NCI-H1092 treated with DMSO at 0.1 percent for 48 hours (cell line): ENCODE measurements at places on chromosomes 12 and 14.

GRCh38 chr12:127542931-127543330 is 724.0 kb upstream of the TMEM132C start:
- no peak for DNase-seq

GRCh38 chr12:67780580-67781084 is 132.1 kb downstream of the DYRK2 start:
- DNase-seq, result no peak

GRCh38 chr12:123337070-123337469 is 27.6 kb downstream of the SBNO1 start:
- DNase-seq, result no peak

DNA sequence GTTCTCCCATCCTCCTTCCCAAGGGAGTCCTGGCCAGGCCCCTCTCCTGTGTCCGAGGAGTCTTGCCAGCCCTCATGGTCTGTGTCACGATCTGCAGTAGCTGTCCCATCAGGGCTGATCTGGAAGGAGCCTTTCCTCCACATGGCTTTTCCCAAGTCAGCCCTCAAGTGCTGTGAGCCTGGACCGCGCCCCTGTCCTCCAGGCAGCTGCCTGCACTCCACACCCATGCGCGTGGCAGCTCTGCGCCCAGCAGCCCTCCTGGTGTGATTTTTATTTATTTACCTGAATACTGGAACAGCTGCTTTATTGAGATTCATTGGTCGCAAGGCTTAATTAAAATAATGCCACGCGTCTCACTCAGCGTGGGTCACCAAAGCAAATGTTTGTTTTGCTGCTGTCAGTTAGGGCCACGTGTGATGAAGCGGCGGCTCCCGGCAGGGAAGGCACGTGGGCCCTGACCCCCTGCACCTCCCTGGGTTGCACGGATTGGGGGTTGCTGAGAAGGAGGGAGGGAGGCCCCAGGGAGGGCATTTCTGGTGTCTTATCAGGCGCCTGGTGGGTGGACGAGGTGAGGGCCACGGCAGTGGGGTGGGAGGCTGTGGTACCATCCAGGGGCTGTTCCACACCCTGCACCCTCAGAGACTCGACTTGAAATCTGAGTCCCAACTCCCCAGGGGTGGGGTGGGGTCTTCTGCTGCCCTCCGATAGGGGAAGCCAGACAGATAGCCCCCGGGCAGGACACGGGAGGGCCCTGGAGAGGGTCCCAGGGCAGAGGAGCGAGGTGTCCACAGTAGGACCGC is 206.3 kb upstream of the C14orf180 start:
- DNase-seq, result peak; percentile 77

DNA sequence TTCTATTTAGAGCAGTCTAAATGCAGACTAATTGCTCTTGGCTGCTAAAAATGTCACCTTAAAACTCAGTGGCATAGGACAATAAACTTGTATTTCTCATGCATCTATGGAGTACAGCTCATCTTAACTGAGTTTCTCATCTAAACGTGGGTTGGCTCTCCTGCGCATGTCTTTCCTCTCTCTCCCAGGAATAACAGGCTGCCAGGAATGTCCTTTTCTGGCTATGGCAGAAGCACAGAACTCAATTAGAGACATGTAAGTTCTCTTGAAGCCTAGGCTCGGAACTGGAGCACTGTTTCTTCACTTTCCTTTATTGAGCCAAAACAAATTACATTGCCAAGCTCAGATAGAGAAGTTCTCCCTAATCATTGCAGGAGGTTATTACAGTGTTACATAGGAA is 722.3 kb upstream of the FLRT2 start:
- DNase-seq, result no peak

GRCh38 chr12:247271-247670 is 15.4 kb downstream of the SLC6A13 start:
- DNase-seq, result no peak

- no peak for DNase-seq
Measured at GRCh38 chr12:124543052-124543589, 24.3 kb downstream of the NCOR2 start.

DNA sequence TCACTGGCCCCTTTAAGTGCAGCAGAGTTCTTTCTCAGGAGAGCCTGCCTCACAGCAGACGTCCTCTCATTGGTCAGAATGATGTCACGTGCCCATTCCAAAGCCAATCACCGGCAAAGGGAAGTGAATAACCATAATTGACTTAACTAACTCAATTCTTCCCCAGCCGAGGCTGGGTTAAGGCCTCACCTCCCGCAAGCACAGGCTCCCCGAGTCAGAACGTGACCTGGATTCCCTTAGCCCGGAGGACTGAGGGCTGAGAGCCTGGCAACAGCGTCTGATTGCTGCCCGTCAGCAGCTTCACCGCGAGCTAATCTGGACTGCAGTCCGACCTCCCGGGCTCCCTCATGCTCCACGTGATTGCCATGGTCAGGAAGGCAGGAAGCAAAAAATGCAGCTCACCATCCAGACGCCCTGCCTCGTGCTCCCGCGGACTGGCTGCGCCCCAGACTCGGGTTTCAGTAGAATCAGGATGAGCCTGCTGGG is 92.1 kb upstream of the FZD10 start:
- no peak for DNase-seq

DNA sequence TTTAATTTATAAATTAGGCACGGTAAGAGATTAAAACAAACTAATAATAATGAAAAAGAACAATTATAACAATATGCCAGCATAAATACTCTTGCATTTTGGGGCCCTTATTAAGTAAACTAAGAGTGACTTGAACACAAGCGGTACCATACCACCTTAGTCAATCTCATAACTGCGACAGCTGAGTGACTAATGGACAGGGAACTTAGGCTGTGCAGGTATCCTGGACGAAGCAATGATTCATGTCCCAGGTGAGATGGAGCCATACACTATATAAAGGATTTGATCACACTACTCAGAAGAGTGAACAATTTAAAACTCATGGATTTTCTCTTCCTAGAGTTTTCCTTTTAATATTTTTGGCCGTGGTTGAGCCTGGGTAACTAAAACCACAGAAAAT is 4.3 kb downstream of the KLRC4 start:
- no peak for DNase-seq

DNA sequence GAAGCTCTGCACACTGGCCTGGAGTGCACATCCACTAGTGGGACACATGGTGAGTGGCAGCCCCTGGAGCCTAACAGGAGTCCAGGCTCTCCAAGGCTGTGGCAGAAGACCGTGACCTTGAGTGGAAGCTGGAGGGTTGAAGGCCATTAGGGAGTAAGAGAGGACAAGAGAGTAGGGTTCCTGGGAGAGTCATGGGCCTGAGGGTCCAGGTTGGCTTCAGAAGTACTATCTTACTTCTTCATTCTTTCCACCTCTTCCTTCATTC is 406 bp downstream of the IL23A start:
- no peak for DNase-seq

DNA sequence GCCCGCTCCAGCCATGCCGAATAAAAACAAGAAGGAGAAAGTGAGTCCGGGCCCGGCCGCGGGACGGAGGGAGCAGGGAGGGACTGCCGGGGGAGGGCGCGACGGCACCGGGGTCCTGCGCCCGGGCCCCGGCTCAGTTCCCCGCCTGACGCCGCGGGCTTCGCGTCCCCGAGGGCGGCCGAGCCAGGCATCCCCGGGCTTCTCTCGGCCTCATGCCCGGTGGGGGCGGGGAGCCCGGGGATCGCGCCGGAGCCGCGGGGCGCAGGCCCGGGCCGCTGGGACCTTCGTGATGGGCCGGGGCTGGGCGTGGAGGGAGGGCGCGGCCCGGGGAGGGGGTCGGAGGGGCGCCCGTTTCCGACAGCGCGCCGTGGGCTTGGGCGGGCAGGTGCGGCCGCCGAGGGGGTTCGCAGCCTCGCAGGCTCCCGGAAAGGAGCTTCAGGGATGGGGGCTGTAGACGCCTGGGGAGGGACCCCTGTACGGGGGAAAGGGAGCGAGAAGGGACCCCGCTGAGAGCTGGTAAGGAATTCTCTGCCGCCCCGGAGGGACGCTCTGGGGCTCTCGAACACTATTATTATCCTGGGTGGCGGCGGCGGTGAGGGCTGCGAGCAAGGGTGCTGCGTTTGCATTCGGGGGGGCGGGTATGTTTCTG is 496 bp downstream of the PPP2R5C start:
- no peak for DNase-seq

- no peak for DNase-seq
Measured at GRCh38 chr14:68282479-68283377, 463.1 kb downstream of the RAD51B start.

DNA sequence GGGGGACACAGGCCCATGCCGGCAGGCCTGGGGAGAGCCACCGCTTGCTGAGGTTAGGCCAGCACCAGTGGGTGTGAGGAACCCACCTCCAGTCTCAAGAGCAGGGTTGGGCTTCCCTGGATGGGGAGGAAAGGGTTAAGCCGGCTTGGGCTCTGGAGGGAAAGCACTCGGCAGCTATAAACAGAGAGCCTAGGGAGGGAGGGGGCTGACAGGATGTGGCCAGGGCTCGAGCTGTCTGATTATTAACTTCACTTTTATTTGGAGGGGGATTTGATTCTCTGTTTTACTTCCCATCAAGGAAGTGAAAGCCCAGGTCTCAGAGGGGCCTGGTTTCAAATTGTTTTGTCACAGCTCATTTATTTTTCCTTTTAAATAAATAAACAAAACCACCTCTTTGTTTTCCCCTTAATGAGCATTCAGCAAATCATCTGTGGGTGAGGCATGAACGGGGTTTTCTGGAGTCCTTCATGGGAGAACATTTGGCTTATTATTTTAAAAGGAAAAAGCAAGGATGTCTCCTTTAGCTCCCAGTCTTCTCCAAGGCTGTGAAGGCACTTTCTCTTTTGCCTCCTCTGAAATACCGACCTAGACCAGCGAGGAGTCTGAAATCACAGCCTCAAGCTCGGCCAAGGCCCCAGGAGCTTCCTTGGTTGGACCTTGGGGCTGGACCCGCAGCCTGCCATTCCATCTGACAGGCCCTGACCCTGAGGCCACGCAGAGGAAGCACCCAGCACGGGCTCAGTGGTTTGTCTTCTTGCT is 21.9 kb upstream of the ZFP36L1 start:
- DNase-seq, result no peak

DNA sequence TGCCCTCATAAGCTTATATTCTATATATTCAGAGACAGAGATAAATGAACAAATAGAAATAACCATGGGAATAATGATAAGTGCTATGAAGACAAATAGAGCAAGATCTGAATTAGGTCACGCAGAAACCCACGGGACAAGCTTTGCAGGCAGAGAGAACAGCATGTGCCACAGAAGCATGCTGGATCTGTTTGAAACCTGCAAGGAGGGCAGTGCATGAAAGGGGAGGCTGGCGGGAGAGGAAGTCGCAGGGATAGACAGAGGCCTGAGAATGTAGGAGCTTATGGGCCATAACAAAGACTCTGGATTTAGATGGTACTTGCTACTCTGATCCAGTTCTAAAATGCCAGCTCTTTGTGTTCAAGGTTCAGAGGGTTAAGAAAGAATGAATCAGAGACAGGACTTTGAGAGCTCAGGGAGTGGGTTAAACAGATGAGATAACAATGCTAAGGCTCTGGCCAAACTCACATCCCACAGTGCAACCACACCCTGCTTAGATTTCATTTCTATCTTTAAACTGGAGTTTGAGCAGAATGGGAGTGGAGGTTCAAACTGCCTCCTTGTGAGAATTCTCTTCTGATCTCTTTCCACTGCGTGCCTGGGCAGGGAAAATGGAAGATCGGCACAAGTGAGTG is 49.2 kb upstream of the PPP1R12A start:
- no peak for DNase-seq

- no peak for DNase-seq
Measured at GRCh38 chr12:28415755-28416154, 225.5 kb downstream of the CCDC91 start.

- no peak for DNase-seq
Measured at GRCh38 chr14:32601069-32601468, 272.0 kb downstream of the AKAP6 start.

DNA sequence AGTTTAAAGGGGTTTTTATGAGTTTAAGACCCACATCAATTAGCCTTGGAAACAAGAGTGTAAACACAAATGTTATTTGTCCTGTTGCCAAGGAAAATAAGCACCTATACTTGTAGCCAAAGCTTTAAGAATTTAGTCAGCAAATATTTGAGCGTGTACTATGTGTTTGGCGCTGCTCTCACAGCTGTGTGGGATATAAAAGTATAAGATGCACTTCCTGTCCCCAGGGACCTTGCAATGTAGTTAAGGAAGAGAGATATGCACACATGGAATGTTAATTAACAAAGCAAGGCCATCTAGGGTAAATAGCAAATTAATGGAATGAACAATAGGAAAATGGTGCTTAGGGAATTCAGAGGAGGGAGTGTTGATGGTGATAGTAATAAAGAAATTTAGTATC is 134.9 kb upstream of the SRRM4 start:
- DNase-seq, result no peak

DNA sequence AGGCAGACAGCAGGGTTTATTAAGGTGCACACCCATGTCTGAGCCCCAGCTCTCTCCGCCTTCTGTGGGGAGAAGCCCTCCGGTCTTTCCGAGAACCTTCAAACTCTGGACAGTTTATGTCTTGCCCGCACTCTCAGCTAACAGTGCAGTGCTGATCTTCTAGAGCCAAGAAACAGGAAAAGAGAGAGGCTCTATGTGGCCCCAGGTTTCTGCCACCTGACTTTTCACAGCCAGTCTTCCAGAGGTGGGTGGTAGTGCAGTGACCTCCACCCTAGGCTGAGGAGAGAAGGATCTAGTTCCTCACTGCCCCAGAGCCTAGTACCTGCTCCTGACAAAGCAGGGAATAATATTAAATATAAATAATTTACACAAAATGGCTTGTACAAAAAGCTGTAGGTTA is 4.0 kb upstream of the SLC22A17 start:
- no peak for DNase-seq

- DNase-seq, result no peak
Measured at GRCh38 chr14:90373887-90374286, 22.9 kb upstream of the CALM1 start.

DNA sequence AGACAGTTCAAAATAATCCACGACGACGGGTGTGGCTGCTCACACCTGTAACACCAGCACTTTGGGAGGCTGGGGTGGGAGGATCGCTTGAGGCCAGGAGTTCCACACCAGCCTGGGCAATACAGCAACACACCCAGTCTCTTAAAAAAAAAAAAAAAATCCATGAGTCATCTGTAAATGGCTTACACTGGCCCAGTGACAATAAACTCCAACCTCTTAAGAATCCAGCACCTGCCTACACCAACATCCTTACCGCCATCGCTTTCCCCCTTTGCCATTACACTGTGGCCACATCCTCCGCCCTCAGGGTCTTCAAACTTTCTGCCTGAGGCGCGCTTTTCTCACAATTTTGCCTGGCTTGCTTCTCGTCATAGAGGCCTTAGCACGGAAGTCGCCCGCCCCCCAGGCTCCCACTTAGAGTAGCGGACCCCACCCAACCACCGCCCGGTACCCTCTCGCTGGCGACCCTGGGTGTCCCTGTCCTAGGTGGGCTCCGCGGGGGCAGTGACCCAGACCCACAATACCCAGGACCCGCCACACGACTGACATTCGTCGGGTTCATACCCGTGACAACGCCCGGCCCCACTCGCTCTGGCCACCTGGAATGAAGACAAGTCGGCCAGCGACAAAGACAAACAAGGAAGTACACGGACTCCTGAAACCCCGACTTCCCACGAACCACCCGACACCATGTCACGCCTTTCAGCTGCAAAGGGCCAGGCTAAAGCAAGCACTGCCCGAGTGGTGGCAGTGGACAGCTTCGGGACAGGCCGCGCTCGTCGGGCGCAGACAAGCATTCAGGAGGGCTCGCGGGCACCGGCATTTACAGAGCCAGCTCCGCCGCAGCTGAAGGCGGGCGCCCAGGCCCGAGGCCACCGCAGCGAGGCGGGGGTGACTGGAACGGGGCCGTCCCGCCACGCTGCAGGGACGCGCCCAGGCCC is 636 bp downstream of the GOLGA3 start:
- DNase-seq, result no peak

- no peak for DNase-seq
Measured at GRCh38 chr14:47252802-47253201, 422.6 kb downstream of the MDGA2 start.

GRCh38 chr12:33605757-33606156 is 166.1 kb upstream of the SYT10 start:
- no peak for DNase-seq
